ENCODE measurements at places on chromosomes 4 and X.

- DNase-seq = no peak
Measured at GRCh38 chr4:92091335-92091734, 212.4 kb upstream of the GRID2 start.

- no peak for DNase-seq
Measured at GRCh38 chr4:22458098-22458497, 57.8 kb downstream of the ADGRA3 start.

GRCh38 chrX:26586570-26586969 lies 370.6 kb downstream of the MAGEB5 start:
- no peak for DNase-seq

DNA sequence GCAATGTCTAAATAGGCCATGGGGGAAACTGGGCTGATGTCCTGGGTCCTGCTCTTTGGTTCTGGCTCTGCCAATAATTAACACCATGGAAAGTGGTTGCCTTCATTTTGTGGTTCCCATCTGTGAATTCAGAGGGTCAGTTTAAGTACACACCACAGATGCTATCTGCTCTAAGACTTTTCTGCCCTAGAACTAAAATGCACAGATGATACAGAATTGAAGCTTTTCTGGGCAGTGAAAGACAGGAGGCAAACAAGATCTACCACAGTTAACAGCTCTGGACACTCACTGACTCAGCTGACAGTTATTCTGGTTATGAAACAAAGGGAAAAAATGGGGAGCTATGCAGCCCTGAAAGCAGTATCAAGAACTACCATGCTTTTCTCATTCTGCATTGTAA lies 37.3 kb downstream of the APBB2 start:
- DNase-seq = no peak

DNA sequence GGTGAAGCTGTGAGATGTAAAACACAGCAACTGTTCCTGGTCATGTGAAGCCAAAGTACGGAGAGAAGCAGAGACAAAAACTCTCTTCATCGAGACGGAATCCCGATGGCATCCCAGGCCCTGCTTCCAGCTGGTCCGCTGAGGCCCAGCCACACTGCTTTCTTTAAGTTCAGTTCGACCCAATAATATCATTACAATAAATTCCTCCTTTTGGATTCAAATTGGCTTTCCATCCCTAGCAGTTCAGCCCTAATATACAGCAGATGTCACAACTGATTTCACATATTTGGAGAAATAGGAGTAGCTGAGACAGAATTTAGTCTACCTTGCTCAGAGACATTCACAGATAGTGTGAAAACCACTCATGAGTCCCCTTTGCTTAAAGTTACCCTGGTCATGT lies 98.3 kb upstream of the SPRY1 start:
- DNase-seq = no peak

- DNase-seq = no peak
Measured at GRCh38 chr4:168361365-168362024, 42.9 kb upstream of the DDX60 start.

GRCh38 chrX:40581336-40581920 lies 658 bp downstream of the ATP6AP2 start:
- DNase-seq = no peak

GRCh38 chr4:7778510-7779431 lies 160.9 kb downstream of the AFAP1 start:
- no peak for DNase-seq

DNA sequence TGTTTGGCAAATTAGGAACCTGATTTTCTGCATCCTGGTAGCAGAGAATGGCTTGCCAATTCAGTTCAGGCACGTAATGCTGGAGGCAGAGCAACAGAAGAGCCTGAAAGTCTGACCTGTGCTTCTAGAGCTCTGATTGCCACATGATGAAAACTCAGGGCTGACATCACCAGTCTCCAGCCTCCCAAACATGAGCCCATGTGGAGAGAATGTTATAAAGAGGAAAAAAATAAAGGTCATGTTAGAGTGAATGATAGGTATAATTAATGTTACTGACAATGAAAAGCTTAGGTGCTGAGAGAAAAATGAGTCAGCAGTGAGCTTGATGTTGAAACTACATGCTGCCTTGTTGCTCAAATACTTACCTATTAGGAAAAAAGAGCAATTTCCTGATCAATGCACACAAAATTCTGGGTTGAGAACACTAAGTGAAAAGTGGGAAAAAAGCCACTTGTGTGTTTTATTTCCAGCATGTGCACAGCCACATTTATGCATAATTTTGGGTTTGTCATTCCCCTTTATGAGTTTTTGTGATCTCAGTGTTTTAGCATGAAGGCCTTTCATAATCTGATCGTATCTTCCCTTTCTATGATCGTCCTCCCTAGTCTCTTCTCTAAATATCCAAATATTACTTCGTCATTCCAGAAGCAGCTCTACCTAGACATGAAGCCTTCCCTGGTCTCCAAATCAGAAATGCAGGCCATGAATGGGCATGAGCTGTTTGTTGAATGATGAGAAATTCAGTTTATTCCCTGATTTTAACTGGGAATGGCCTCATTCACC lies 113.3 kb upstream of the CPEB2 start:
- no peak for DNase-seq

GRCh38 chr4:185886832-185887524 lies 75.0 kb upstream of the SORBS2 start:
- no peak for DNase-seq

DNA sequence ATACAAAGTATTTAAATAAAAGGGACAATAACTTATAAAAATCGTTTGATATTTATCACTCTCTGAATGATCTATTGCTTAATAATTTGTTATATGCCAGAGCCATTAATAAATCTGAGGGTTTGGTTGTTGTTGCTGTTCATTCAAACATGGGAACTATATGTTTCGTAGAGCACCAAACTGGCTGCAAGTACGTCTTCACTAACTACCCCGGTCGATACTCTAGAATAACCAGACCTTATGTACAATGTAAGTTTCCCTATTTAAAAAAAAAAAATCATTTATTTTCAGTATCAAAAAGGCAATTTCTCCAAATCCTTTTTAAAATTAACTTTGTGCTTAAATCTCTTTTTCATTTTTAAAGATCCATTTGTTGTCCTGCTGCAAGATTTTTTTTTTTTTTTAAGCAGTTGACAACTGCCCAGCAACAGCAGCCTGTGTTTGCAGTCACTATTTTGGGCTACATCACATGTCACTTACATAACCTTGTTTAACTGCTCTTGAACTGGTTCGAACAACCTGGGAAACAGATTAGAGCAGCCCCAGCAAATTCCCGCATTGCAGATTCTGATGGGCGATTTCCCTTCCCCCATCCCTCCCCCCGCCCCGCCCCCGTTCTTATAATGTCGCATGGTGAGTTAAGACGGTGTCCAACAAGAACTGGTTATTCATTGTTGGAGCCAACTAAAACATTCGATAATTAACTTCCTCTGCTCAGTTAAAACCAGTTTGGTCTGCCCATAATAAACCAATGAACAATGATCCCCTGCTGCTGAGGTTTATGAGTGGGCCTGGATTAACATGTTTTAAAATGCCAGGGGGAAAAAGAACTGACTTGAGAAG lies 238.9 kb downstream of the NR3C2 start:
- no peak for DNase-seq

- DNase-seq = no peak
Measured at GRCh38 chrX:111348429-111348828, 63.6 kb downstream of the DCX start.

- no peak for DNase-seq
Measured at GRCh38 chr4:94410678-94411206, 41.0 kb upstream of the PDLIM5 start.

- no peak for DNase-seq
Measured at GRCh38 chr4:121138039-121138825, 25.9 kb downstream of the TNIP3 start.

All from AG04450 (cell line).